Stimulated activated CD4-positive, alpha-beta T cell treated with anti-CD3 and anti-CD28 coated beads, Interleukin-2, amount 100 ng/mL, for 24 hours (primary cell): ENCODE measurements at places on chromosomes 16 and 17.

DNA sequence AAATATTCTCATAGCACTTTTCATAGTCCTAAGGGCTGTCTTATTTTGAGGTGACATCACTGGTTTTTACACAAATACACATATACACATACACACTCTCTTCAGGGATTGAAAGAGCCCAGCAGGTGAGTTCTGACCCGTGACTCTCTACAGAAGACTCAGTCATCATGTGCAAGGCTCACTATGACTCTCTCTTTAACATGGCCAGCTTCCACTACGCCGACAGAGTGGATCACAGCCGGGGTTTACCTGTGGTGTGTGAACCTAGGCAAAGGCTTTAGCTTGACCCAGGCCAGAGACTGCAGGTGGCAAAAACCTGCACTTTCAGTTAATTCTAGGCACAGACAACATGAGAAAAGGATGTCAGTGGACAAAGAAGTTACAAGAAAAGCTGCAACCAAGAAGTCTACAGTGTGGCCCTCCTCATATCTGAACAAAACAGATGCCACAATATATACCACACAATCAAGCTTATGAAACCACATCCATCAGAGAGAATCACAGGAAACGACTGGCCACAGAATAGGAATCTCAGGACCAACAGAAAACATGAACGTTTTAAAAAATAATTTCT, 56.5 kb downstream of the CYTH1 start:
- DNase-seq: peak; percentile 33

GRCh38 chr16:23941963-23942564, 106.3 kb downstream of the PRKCB start:
- no peak for DNase-seq

DNA sequence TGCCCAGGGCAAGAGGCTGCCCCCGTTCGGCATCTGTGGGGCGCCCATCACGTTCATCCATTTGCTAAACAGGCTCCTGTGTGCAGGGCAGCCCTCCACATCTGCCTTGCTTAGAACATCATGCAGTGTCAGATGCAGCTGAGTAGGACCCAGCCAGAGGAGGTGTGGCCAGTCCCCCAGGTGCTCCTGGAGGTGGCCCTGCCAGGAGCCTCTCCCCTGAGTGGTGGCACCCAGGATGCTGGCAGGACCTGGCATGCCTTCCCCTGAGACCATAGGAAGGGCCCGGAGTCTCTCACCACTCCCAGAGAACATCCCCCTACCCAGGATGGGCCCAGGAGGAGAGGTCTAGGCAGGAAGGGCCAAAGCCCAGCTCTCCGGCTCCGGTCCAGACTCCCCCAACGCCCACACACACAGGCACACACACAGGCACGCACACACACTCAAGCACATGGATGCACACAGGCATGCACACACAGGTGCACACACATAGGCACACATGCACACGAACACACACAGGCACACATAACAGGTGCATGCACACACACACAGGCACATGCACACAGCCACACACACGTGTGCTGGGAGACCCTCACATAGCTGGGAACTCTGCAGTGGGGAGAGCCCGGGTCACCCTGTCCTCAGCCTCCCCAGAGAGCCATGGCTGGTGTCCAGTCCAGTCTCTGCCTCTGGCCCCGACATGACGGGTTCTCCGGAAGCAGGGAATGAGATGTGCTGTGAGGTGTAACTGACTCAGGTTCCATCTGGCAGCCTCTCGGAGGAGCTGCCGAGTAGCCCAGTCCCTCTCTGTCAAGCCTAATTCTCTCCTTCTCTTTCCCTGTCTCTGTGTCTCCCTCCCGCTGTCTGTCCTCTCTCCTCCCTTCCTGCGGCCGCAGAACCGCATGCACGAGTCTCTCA, 74.6 kb downstream of the AMFR start:
- no peak for DNase-seq

GRCh38 chr17:4515501-4515900, 16.8 kb downstream of the SPNS2 start:
- DNase-seq: no peak

DNA sequence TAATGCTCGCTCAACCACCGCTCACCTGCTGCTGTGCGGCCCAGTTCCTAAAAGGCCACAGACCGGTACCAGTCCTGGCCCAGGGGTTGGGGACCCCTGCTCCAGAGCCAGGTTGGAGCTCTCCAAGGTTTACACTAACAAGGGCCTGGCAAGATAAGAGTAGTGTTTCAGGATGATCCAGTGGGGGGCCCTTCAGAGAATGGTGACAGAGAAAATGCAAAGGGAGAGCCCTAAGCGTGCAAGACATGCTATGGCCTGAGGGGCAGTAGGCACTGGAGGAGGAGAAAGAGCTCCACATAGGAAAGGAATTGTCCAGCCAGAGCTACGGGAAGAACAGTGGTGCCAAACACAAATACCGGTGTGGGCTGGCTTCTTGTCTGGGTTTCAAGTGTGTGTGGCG, 233.4 kb downstream of the STX8 start:
- no peak for DNase-seq

DNA sequence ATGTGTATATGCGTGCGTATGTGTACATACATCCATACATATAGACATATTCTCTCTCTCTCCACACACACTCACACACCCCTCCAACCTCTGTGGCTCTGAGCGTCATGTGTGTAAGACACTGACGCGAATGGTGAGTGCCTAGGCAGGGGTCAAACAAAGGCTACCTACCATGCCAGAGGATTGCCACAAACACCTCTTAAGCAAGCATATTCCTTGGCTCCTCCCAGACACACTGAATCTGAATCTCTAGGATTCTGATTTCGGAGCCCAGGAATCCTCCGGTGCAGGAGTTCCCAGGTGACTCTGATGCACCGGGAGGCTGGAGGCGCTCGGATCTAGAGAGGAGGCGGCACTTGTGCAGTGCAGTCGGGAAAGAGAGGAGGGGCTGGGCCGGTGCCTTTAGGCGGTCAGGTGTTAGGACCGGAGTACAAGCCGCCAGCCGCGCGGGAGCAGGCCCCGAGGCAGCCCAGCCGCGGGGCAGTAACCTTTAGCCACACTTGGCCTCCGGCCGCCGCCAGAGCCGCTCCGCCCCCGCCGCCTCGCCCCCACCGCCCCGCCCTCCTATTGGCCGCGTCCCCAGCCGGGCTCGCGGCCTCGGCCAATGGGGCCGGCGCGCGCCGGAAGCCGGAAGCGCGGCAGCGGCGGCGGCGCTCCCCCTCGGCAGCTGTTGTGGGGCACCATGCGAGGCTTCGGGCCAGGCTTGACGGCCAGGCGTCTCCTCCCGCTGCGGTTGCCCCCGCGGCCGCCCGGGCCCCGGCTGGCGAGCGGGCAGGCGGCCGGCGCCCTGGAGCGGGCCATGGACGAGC, at the start of gene MLYCD:
Gene MLYCD (plus strand): TSS at position 653 of the 809 bp plus-strand sequence. CDS start 30 bp downstream, at position 683.
- DNase-seq: peak; percentile 73

- DNase-seq: no peak
These were observed 212.1 kb upstream of the TNRC6C start for GRCh38 chr17:77746393-77746792.

- peak; percentile 81 for DNase-seq
These were observed at the start of gene IL32 for GRCh38 chr16:3065069-3065741. Gene IL32 (plus strand): TSS chr16:3065640. CDS start chr16:3065812, 172 bp downstream.

DNA sequence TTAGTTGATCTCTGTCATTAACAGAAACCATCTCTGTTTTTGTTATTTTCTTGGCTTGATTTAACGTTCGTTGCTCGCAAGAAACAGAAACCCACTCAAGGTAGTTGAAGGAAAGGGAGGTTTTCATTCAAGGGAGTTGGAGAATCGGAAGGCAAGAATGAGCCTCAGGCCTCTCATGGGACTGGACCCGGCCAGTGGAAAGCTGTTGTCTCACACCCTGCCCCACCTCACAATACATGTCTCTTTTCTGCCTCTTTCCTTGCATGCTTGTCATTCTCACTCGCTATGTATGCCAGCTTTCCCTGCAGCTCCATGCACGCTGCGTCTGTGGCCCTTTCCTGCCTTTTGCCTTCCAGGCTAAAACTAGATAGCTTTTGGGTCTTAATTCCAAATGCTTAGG, 18.3 kb downstream of the DCAF7 start:
- DNase-seq: no peak

GRCh38 chr16:79734721-79735120, 134.2 kb upstream of the MAF start:
- no peak for DNase-seq

DNA sequence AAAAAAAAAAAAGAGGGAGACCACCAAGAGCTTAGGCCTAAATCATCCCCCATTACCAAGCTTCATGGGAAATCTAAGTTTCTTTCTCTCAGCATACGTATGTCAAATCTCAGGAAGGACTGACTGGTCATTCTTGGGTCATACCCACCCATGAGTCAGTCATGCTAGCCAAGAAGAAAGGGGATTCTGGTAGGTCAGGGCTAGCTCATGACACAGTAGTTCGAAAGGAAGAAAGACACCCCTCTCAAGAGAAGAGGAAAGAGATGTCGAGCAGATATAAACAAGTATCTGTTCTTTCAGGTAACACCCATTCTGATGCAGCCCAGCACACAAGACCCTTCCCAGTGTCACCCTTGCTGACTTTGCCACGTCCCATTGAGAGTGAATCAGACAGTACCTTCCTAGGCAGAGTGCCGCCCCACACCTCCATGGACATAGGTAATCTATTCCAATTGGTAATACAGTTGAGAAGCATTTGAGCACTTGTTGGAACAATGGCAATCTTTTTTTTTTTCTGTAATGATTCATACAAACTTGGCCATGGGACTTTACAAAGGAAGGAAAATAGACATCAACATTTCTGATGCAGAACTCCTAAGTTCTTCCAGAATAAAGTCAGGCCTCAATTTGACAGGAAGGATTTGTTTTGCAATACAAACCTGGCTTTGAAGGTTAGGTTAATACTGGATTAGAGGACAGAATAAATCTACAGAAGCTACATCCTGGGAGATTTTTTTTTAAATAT, 38.2 kb downstream of the COPRS start:
- DNase-seq: no peak

DNA sequence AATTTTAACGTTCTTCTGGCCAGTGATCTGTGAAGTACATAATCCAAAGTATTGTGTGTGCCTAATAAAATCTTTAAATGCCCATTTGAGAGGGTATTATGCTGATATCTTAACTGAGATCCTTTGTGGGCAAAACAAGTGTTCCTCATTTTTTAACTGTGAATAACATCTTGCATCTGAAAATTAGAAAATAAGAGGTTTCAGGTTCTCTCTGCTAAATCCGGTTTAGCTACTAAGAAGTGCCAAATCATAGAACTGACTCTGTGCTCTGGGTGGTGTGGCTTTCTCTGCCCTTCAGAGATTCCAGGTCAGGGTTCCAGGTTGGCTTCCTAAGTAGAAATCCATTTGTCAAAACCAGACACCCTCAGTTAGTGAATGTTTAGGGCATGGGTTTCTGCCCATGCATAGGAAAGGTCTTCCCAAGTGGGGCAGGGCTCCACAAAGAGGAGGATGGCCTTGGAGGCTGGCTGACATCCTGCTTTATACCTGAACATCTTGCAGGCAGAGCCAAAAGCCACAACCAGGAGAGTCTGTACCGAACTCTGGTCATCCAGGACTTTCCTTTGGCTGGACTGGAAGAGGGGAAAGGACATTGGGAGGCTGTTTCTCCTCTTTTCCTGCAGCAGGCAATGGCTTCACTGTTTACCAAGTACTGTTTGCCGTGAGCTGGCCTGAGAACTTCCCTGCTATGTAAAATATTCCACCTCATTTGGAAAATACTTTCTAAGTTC, 8.5 kb downstream of the ALDH3A2 start:
- DNase-seq: no peak

- no peak for DNase-seq
These were observed 9.4 kb upstream of the MAP2K3 start for GRCh38 chr17:21275047-21275578.

DNA sequence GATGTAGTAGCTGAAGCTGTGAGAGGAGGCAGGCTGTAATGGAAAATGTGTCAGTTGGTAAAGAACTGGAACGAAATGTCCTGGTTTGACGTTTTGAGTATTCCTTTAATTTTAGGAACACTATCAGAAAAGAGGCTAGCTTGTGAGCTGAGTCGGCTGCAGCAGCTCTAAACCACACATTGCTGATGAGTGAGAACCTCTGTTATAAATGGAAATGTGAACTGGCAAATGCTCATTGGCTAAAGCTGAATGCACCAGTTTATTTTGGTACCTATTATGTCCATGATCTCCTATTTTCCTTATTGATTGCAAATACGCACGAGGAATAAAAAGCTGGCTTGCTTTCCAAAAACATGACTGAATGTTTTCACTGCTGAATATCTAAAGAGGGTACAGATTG, 11.0 kb upstream of the WIPI1 start:
- DNase-seq: no peak

DNA sequence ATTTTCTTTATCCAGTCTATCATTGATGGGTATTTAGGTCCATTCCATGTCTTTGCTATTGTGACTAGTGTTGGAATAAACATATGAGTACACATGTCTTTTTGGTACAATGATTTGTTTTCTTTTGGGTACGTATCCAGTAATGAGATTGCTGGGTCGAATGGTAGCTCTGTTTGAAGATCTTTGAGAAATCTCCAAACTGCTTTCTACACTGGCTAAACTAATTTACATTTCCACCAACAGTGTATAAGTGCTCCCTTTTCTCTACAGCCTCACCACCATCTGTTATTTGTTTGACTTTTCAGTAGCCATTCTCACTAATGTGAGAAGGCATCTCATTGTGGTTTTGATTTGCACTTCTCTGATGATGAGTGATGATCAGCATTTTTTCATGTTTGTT, 103.7 kb downstream of the GOSR1 start:
- DNase-seq: no peak

GRCh38 chr16:1859650-1860049, 12.3 kb downstream of the MEIOB start:
- DNase-seq: no peak

DNA sequence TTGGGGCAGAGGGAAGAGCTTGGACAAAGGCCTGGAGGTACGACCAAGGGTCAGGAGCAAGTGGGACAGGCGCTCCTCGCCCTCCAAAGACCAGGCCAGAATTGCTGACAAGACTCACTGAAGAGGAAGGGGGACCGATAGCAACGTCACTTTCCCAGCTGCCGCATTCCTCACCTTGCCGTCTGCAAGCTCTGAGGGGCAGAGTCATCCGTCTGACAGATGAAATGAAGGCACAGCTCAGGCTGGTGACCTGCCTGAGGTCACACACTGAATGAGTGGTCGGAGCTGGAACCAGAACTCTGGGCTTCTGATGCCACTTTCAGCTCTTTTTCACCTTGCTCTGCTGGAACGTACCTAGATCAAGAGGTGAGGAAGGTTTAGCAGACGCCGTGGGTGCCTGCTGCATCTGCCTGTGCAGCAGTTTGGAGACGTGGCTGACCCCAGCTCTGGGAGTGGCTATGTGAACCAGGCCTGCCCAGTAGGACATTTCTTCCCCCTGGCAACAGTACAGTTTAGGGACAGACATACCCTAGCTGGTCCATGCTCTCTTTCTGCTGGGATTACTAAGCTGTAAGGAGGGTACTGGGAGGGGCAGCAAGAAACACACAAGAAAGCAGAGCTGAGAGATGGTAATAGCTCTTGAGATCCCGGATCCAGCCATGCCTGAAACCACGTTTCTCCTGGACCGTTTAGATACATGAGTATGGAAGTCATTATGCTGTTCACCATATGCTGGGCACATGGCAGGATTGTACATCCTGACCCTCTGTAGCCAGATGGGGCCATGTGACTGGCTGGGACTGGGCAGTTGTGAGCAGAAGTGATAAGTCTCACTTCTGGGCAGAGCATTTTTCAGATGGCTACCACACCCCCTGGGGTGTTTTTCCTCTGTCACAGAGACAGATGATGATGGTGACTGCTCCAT, 50.9 kb downstream of the IL21R start:
- no peak for DNase-seq

GRCh38 chr16:86512860-86513470, 2.6 kb downstream of the FOXF1 start:
- no peak for DNase-seq
